Right renal pelvis (tissue), 4 donors: ENCODE measurements at places on chromosomes 12 and 14. TPM values are rescaled to one million over a fixed set of nuclear protein-coding genes. Genes with fewer than 3 reads are reported as not detected.

- DNase-seq, result no peak
Measured at GRCh38 chr14:103361867-103362266, 23.3 kb upstream of the MARK3 start.

- no peak for DNase-seq
Measured at GRCh38 chr14:21016413-21017190, 8.3 kb downstream of the NDRG2 start.

DNA sequence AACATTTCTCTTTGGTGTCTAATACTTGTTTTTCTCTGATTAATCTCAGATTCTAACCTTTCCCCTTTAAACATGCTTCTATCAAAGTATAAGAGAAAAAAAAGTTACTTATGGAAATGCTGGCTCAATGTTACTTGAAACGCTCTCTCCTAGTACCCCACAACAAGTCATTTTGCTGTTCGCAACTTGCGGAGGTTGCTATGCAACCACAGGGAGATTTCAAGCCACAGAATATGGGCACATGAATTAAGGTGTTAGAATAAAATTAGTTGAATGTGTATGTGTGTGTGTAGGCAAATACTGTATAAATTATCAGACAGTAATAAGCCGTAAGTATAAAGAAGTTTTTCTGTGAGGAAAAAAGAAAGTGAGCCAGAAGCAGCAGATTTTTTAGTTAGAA, 80.6 kb downstream of the CCDC59 start:
- no peak for DNase-seq

- DNase-seq, result no peak
Measured at GRCh38 chr12:114820796-114821195, 136.8 kb upstream of the TBX3 start.

- DNase-seq, result no peak
Measured at GRCh38 chr12:92546635-92547348, 156.0 kb upstream of the PLEKHG7 start.

The ERC1 gene
- 37.0 TPM for polyA plus RNA-seq

The CLEC2B gene
- polyA plus RNA-seq, result 1.9 TPM

The IAPP gene
- polyA plus RNA-seq, result not detected
